ENCODE measurements at places on chromosomes 2 and 18.

DNA sequence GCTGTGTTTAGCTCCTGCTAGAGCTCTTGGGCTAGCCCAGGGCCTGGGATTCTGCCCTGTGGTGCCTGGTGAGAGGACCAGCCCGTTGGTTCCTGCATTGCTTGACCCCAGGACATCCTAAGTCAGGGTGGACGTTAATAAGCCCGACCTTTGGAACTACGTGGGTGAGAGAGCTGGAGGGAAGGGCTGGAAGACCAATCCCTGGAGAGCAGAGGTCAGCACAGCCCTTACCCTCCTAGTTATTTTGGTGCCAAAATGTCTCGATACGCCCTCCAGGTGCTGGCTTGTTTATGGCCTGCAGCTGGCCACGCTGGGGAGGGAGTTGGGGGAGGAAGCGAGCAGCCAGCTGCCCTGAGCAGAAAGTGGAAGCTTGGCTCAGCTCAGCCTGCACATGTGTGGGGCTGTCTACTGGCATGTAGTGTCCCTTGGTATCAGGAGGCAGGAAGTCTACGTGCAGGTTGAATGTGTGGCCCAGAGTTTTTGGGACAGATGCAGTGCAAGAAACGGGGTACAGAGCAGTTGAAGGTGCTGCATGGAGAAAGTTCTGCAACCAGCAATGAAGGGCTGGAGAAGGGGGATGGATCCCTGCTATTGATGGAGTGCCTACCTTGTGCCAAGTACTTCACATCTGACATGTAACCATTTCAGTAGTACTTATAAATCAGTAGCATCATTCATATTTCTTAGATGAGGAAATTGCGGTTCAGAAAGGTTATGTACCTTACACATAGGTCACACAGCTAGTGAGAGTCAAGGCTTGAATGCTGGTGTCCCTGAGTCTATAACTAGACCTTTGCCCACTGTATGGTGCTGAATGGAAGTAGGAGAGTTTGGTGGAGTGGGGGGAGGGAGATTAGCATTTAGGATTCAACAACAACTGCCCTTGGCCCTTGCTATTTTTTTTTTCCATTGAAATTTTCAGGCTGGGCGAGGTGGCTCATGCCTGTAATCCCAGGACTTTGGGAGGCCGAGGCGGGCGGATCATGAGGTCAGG lies 5.0 kb upstream of the DGKD start:
- DNase-seq = no peak

- DNase-seq = no peak
Observed at GRCh38 chr18:46190667-46191066, 86.5 kb downstream of the HAUS1 start.

DNA sequence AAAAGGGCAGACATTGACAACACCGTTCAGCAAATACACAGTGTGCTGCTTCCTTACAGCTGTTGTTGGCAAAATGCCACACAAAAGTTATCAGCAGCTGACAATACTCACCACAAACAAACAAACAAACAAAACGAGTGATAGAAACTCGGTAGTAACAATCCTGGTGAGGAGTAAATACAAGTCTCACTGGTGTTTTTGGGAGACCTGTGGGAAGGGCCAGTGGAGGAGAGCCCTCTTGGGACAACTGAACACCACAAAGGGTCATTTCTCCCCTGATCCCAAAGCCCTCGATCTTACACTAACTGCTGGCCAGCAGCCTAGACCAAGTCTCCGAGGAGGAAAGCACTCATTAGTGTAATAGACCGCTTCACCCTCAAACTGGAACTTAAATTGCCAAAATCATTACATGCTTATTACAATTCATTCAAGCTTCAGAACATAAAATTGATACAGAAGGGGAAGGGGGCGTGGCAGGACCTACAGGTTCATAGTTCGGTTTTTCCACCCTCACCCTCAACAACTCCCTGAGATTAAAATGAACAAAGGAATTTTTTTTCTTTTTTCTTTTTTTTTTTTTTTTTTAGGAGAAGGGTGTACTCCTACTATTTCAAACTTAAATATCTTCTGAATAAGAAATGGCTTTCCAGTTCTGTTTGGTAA lies 5.0 kb downstream of the AP1S3 start:
- DNase-seq = no peak

GRCh38 chr2:73851274-73851673 lies 22.5 kb downstream of the STAMBP start:
- no peak for DNase-seq

DNA sequence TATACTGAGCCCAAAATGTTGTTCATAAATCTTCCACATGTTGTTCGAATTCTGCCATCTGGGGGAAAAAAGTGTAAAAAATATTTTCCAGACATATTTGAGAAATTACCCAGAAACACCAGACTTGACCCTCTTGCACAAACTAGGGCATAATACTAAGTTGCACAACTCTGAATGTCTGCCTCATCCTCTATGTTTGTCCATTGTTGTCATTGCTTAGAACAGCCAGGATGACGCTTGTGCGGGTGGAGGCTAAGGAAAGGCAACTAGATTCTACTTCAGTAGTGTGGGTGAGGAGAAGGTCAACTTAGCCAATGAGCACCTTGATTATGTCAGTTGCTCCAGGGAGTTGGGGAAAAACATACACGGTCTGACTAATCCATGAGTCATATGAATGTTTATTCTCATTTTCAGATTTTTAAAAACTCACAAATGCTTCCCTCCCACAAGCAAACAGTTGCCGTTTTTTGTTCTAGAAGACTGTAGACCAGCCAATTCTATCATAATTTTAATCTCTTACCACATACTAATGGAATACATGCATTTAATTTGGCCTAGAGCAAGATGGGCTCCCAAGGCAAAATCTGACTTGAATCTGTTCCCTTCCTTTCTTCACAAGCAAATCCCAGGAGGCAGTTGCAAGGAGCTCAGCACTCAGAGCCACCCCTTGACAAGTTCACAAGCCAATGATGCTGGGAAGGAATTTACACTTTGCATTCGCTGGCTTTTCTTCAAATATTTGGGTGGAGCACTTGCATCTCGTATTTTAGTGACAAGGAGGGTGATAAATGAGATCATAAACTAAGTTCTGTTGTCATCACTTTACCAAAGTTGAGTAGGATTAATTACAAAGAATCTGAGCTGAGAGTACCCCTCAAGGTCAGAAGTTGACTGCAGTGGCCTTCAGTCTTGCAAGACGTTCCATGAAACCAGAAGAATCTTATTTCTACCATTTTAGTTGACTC lies 163.2 kb upstream of the TWIST2 start:
- peak; percentile 83 for DNase-seq

DNA sequence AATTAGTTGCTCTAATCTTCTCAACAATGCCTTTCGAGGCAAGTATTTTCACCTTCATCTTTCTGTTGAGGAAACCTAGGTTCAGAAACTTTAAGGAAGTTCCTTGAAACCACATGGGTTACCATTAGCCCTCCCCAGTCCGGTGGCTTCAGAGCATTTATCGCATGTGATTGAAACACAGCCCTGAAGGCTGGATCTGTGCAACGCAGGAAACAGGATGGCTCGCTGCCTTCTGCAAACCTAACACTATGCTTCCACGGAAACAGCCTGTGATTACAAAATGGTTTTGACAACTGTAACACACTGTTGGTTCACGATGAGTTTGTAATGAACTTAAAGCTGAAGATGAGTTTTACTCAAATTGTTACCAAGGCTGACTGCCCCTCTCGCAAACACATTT lies 68.5 kb downstream of the EPB41L3 start:
- no peak for DNase-seq

DNA sequence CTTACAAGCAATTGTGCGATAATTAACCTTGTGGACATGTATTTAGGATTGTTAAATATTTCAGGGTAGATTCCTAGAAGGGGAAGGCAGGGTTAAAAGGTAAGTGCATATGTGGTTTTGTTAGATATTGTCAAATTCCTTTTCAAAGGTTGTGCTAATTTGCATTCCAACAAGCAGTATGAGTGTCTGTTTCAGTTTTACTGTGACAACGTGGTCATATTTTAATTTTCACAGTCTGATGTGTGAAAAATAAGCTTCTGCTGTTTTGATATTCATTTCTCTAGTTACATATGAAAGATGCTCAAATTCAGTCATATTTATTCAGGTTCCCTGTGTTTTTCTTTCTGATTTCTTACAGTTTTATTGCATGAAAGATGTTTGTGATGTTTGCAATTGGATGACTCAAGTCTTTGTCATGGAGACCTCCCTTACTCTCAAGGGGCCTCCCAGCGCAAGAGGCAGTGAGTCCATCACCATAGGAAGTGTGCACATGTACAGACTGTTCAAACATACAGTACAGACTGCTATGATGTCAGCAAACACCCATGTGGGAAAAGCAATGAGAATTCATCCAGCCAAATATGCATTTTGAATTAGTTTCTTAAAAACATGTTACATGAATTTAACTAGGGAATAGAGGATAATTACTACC lies 310.8 kb downstream of the GALR1 start:
- no peak for DNase-seq

DNA sequence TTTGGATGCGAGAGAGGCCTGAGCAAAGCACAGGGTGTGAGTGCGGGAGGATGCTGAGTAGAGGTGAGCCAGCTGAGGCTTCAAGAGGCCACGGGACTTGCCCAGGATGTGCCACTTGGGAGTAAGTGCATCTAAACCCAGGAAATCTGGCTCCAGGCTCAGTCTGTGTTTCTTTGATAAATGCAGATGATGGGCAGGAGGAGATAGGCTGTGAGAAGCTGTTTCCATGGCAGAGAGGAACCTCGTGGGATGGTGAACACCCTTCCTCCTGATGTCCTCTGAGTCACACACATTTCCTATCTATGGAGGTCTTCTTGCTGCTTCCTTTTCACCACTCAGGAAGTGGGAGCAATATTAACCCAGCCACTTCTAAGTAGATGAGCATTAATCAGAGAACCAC lies 38.4 kb upstream of the CELF4 start:
- no peak for DNase-seq

GRCh38 chr18:1438458-1438910 lies 533.8 kb downstream of the ADCYAP1 start:
- no peak for DNase-seq

DNA sequence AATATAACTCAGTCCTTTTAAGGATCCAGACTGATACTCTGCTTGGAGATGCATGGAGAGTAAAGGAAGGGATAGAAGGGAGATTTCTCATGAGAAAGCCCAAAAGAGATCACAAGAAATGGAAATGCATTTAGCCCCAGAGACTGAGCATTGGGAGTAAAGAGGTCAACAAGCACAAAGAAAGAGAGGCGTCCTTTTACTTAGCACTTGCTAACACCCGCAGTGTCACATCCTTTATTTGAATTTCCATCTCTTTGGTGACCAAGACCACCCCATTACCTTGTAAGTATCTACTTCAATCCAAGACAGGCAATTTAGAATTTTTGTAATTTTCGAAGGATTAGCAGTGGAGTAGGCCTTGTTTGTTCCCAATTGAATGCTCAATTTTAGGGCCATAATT lies 111.8 kb upstream of the DCC start:
- no peak for DNase-seq

- no peak for DNase-seq
Observed at GRCh38 chr2:23467618-23468017, 82.6 kb downstream of the KLHL29 start.

- DNase-seq = no peak
Observed at GRCh38 chr2:109676346-109676902, 62.3 kb downstream of the SOWAHC start.

DNA sequence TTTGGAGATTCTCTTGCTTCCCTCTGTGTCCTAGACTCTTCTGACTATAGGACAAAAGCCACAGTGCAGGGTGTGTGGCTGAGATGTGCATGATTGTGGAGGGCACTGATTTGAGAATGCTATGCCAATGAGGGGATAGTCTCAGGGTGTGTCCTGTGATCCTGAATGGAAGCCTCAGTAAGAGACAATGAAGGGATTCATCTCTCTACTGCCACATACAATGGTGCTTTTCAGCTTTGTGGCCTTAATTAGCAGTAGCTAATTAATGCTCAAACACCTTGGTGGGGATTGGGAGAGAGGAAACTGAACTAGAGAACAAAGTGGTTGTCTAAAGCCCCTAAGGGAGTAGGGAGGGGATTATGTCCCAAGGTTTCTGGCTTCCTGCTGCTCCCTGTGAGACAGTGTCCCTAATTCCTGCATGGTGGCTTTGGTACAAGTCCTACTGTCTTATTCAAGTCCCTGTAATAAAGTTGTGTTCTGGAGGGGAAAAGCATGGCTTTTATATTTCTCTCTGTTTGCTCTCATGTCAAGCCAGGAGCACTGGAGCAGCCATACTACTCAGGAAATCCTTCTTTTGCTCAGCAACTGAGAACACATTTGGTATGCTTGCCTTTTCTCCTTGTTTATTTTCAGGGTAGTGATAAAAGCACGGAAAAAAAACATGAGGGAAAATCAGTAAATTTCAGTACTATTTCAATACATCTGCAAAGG lies 415.2 kb upstream of the TCF4 start:
- DNase-seq = no peak

GRCh38 chr2:119862127-119862889 lies 102.6 kb downstream of the PTPN4 start:
- no peak for DNase-seq

DNA sequence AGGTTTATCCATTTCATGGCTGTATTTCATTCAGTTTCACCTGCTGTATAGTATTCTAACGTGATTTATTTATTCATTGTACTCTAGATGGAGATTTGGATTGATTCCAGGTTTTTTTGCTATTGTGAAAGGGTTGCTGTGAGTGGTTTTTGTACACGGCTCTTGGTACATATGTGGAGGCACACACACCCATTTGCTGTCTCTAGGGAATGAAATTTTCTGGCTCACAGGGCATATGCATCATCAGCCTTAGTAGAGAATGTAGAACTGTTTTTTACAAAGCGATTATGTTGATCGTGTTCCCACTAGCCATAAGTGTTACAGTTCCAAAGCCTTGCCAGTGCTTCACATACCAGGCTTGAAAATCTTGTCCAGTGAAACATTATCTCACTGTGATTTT lies 5.1 kb downstream of the SPTBN1 start:
- no peak for DNase-seq

GRCh38 chr2:115162494-115163293 lies 720.3 kb downstream of the DPP10 start:
- DNase-seq = no peak

GRCh38 chr18:79796531-79797405 lies 970 bp upstream of the KCNG2 start:
- DNase-seq = no peak

DNA sequence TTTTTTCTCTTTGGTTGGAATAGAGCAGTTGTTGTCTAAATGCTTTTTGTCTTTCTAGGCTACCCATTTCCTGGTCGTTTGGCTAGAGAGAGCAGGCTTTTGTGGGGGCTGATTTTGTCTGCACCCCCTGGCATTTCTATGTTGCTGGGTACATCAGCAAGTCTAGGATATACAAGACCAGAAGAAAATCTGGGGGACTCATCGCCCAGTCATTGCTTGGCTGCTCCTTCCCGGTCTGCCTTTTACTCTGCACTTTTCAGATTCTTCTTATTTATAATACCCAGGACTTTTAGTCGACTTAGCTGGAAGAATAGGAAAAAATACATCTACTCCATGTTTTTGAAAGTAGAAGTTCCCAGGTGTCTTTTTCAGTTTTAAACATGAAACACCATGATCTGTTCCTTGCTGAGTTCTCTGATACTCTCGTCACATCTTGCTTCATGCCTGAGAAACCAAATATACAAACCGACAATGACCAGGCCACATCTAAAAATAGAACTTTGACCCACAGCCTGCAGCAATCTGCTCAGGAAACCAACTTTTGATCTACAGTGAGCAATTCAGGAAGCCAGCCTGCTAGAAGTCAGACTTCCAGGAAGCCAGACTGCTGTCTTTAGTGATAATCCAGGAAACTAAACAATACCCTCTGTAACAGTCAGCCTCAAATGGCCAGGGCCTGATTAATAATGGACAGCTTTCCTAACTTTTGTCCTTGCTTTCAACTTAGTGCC lies 163.8 kb upstream of the MEX3C start:
- DNase-seq = no peak

- DNase-seq = no peak
Observed at GRCh38 chr2:220147161-220148038, 520.0 kb downstream of the SLC4A3 start.

Measured in right atrium auricular region (tissue), 2 donors.